ENCODE measurements at places on chromosomes 11 and 22.

- no peak for DNase-seq
Measured at GRCh38 chr11:5597953-5598352, 1.5 kb downstream of the TRIM6 start.

DNA sequence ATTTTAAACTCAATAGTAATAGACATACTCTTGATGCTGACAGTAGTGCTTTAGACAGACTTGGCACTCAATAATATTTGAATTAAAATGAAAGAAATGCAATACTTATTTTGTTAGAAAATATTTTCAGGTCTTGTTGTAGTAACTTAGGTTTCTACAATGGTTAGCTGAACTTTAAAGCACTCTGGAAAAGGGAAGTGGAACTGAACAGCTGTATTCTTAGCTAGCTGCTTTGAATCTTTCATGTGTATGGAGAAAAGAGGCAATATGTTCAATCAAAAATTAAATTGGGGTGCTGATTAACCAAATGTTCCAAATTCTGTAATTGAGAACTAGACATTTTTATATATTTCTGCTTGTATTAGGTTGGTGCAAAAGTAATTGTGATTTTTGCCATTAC is 517.9 kb upstream of the RAG2 start:
- no peak for DNase-seq

- DNase-seq: no peak
Measured at GRCh38 chr11:27174021-27174420, 133.4 kb downstream of the BBOX1 start.

GRCh38 chr11:8356721-8357504 is 93.2 kb upstream of the LMO1 start:
- DNase-seq: no peak

DNA sequence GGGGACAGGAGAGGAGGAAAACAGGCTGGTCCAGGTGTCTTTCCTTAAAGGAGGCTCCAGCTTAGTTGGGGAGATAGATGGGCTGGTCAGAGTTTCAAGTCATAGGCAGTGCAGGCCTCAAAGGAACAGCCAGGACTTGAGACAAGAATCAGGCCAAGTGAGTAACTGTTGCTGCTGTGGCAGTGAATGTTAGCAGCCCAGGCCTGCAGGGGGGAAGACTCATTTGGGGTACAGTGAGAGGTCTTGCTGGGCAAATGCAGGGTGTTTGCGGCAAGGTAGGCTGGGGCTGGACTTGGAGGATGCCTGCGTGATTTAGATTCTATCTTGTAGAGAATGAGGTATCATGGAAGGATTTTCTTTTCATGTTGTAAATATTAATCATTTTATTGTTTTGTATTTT is 24.1 kb downstream of the PTPRJ start:
- no peak for DNase-seq

GRCh38 chr11:95512177-95512576 is 277.4 kb downstream of the FAM76B start:
- no peak for DNase-seq

DNA sequence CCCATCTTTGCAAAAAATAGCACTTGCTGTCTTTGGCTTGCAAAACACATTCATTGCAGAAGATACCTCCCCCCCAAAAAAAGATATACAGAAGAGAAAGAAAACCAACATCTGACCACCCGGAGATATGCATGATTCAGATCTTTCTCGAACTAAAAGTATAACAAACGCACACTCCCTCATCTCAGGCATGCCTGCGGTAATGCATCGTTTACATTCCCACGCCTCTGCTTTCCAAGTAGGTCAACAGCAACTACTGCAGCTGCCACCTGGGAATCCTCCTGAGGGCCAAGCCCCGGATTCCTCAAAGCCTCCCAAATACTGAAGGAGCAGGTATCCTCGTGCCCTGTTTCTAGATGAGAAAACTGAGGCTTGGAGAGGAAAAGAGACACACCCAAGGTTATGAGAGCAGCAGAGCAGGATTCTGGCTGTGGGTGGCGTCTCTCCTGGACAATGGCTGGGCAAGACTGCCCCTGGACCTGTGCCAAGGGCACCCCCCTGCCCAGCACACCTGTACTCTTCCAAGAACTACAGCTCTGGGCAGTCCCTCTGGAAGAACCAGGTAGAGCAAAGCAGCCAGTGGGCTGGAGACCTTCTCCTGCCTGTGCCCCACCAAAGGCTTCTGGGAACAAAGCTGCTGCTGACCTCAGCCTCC is 38.1 kb downstream of the NUP50 start:
- no peak for DNase-seq

All from HFF-Myc (cell line).